ENCODE measurements at places on chromosomes 4 and X.
A peak's percentile ranks its signal among the peaks of the same experiment; 100 is the strongest.

DNA sequence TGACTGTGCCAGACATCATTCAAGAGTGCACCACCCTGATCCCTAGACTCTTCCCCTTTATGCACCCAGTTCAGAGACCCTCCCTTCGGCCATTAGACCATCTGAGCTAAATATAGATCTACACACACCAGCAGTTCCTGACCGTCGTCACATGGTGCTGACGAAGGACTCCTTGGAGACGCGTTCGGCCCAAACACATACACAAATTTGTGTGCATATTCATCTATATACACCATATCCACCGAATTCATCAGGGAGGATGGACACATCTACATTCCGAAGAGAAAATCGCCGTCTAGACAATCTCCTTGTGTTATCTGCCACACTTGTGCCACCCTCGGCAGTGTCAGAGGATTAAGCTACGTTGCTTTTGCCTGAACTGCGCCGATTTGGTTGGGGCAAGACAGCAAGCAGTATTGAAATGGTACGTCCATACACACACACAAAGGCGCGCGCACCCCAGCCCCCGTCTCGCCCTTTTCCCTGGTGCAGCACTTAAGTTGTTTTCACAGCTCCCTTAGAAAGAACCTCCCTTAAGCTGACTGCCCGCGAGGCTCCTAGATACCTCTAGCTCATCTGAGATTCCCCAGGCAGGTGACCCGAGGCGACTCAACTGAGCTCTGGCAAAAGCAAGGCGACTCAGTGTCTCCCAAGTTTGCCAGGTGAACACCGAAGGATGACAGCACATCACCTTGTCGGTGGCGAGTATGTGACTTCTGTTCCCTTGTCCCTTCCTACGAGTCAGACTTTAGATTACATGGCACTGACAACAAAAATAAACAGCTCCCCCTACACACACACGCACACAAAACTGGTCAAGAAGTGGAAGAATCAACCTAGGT lies 1.0 kb downstream of the RASGEF1B start:
- DNase-seq: no peak

- no peak for DNase-seq
Measured at GRCh38 chrX:126551306-126551705, 1.3 kb downstream of the DCAF12L1 start.

GRCh38 chrX:124194199-124194598 lies 138.3 kb upstream of the TEX13D start:
- no peak for DNase-seq

DNA sequence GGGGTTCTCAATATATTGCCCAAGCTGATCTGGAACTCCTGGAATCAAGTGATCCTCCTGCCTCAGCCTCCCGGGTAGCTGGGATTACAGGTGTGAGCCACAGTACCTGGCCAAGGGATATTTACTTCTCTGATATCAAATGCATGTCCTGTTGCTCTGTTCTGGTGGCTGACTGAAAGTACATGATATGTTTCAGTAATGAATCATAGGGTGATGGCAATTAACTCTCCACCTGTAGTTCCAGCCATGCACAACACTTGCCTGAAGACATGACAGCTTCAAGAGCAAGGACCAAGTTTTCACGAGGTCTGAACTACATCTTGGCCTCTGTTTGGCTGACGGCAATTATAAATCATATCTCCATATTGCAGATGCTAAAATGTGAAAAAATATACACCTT lies 9.1 kb downstream of the ZCCHC4 start:
- no peak for DNase-seq

DNA sequence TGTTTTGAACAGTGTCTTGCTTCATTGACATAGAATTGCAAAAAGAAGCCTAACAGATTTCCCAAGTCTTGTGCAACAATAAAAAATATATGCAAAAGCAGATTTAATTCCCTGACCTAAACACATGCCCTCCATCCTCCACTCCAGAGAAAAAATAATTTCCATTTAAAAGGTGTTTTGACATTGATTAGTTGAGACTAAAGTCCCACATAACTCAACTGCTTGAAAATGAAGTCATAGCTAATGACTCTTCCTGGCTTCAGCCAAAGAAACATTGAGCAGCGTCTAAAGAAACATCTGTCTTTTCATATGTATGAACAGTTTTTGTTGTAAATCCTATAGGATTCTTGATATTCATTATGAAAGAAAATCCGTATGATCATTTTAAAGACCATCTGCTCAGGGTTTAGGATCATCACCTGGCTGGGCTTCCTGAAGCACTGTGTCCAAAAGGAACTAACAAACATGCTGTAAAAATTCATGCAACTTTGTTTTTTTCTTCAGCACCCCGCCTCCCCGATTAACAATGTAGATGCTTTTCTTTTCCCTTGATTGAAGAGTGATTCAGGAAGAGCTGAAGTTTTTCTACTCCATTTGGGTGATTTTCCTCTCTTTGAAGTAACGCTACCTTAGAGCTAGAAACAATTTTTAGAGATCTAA lies 273.4 kb downstream of the HS3ST1 start:
- no peak for DNase-seq

DNA sequence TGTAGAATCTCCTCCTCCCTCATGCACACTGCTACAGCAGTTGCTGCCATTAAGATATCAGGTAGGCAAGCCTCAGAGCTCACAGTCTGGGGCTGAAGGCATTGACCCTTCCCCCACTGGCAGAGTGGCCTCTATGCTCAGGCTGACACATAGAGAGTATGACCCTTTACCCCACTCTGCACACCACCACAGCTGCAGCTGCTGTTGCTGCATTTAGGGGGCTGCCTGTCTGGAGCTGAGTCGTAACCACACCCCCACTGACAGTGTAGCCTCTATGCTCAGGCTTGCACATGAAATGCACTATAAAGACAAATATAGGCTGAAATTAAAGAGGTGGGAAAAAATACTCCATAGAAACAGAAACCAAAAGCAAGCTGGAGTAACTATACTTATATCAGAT lies 289.3 kb upstream of the PABPC4L start:
- no peak for DNase-seq

GRCh38 chr4:36111172-36111571 lies 133.1 kb downstream of the ARAP2 start:
- DNase-seq: no peak

DNA sequence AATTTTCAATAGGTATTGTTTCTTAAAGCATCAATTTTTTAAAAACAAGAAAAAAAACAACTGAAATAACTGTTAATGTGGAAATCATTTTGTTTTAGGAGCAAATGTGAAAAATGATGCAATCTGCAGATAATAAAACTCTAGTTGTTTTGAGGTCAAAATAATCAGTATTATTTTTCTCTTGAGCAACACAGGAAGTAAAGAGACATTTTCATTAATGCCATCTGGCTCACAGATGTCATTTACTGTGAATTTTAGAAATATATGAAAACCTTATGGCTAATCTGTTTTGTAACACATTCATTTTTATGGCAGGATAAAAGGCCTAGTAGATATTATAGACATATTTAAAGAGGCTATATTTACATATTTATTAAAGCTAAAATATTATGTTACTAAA lies 141.6 kb downstream of the PCDH18 start:
- peak; percentile 57 for DNase-seq

DNA sequence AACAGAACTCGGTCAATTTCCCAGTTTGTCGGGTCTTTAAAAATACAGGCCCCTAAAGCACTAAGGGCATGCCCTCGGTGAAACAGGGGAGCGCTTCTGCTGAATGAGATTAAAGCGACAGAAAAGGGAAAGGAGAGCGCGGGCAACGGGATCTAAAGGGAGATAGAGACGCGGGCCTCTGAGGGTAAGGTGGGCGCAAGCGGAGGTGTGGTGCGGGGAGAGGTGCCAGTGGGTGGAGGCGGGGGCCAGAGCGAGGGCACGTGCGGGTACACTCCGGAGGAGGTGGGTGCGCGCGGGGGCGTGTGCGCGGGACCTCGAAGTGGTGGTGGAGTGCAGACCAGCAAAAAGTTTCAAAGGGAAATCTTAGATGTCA lies 787 bp upstream of the TET2 start:
- no peak for DNase-seq

- no peak for DNase-seq
Measured at GRCh38 chr4:100588076-100588475, 70.3 kb upstream of the EMCN start.

GRCh38 chr4:84243685-84244084 lies 255.4 kb downstream of the NKX6-1 start:
- DNase-seq: no peak

- DNase-seq: no peak
Measured at GRCh38 chr4:142242156-142242555, 603.9 kb downstream of the INPP4B start.

DNA sequence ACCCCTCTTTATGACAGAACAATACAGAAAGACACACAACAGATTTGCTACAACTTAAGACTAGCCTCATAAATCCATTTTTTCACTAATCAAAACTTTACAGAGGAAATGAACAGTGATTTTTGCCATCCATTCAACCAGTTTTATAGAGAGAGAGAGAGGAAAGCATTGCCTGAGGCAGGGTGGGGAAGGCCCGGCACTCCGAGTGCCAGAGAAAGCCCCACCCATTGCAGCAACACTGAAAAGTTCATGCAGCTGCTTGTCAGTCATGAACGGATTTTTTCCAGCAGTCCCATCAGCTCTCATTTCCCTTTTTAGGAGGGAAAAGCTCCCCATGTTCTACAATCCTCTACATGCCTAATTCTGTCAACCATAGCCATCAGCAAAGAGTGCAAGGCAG lies 236.9 kb downstream of the CHIC1 start:
- no peak for DNase-seq

DNA sequence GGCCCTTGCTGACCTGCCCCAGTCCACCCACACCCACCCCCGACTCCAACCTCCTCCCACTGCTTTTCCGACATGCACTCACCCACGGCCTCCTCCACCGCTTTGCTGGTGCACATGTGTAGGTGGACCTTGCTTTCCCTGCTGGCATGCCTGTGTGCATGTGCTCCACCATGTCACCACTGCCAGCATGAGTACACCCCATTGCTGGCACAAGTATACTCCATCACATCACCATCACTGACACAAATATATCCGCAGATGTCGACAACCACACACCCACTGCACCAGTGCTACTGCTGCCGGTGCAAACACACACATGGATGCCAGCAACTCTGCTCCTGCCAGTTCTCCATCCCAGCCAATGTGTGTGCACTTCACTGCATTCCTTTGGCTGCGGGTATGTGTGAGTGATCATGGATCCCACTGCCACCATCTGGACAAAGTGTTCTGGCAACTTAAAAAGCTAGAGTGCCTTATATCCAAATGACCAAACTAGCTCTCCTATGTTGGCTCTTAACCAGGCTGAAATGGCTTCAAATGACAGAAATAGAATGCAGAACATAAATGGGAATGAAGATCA lies 1072.3 kb downstream of the RAPGEF2 start:
- no peak for DNase-seq

DNA sequence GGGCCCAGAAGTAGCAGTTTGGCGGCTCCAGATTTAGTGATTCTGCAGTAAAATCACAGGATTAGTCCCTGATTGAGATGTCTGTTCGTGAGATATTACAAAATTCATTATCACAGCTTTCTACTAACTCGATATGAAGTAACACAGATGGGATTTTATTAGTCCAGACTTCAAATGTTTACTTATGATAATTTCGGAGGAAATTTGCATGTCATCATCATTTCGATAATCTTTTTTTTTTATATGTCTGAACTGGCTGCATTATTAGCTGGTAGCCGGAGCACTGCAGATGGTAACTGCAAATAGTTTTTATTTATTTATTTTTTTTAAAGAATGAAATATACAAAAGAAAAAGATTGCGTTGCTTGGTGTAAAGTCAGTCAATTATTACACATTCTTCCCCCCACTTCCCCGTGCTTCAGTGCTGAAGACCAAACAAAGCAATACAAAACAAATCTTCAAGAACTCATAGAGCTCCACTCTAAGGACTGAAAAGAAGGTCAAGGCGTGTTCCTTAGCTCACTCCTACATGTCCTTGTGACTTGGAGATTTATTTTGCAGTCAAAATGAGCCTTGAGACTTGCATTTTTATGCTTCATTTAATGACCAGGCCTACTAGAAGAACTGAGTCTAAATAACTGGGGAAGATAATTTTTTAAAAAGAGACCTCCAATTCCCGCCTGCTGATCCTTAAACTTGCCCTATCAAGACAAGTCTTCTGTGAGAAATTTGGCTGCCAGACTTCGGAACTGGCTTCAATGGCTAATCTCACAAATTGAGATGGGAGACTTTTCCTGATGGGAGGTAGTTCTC lies 11.7 kb upstream of the PITX2 start:
- DNase-seq: no peak

- DNase-seq: no peak
Measured at GRCh38 chrX:479273-479981, 92.7 kb upstream of the PPP2R3B start.

- DNase-seq: no peak
Measured at GRCh38 chr4:8238036-8238511, 31.5 kb upstream of the HTRA3 start.

DNA sequence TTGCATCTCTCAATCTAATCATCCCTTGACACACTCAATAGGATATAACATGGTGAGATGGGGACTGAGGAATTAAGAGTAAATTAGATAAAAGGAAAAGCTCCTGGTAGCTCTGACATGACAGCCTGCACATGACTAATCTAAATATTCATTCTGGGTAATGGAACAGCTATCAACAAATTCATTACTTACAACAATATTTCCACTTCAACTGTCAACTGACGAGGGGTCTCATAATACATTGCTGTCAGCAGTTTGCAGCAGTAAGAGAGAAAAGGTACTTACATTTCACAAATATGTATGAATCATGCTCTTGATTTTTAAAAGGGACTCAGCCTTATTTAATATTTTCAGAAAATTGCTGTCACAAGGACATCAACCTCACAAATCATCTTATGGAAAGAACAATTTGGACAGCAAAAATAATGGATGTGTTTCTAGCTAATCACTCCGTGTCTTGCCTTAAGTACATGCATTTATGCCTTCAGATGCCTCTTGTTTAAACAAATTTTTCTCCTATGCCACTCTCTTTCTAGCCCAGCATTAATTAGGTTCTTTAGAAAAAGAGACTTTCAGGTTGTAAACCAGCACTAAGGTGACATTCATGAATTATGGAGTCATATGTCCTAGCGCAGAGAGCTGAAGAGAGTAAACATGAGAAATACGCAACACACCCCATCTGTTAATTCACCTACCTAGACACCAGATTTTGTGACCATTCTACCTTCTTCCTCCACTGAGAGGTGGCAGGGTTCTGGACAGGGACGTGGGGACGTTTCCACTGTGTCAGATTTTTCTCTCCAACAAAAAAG lies 99.6 kb upstream of the TMEM150C start:
- DNase-seq: no peak

DNA sequence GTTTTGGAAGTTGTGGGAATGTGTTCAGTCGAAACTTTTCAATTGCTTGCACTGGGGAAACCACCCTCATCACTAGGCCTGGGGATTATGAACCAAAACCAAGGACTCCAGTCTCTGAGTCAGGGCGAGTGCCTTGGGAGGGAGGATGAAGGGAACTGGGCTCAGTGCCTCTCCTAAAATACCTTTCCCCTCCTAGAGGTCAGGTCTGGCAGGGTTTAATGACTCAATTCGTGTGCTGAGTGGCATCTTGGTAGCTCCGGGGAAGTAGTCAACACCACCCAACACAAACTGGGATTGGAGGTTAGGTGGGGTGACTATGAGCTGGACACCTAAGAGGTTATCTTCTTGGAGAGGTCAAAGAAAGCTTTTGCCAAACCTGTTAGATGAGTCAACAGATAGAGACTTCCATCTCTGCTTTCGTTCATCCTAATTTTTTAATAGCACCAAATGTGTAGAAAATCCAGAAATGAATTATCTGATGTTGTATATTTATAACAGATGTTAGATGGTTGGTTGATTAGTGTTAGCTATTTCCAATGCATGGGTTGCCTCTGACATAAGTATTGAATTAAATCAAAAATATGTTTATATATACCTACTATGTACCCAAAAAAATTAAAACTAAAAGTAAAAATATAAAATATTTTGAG lies 202.8 kb downstream of the SHROOM3 start:
- DNase-seq: peak; percentile 50
